ENCODE measurements at places on chromosomes 5 and 9.

GRCh38 chr5:118968925-118969375, 19.4 kb downstream of the DTWD2 start:
- DNase-seq: no peak

DNA sequence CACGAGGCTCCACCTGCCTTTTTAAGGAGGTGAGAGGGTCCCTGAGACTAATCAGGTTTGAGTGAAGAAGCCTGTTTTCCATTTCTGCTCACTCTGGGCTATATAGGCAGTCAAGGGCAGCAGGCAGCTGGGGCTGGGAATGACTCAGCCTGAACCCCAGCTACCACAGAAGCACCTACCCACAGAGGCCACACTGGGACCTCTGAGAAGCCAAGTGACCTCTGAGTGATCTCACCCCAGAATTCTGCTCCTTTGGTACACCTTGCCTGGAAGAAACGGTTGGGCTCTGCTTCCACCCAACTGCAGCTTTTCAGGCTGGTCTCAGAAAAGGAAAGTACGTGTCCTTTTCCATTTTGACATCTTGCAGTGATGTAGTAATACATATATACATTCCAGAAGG, 6.8 kb downstream of the FAM219A start:
- no peak for DNase-seq

DNA sequence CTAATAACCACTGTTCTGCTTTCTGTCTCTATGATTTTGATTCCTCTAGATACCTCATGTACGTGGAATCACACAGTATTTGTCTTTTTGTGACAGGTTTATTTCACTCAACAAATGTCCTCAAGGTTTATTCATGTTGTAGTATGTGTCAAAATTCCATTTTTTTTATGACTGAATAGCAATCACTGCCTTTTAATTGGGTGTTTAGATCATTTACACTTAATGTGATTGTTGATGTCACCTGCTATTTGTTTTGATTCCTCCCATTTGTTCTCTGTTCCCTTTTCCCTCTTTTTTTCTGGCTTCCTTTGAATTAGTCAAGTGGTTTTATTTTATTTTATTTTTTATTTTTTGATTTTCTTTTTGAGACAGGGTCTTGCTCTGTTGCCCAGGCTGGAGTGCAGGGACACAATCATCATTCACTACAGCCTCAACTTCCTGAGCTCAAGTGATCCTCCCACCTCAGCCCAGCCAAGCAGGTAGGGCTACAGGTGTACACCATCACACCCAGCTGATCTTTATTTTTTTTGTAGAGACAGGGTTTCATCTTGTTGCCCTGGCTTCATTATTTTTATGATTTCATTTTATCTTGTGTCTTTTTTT, 41.6 kb downstream of the LHX3 start:
- no peak for DNase-seq

DNA sequence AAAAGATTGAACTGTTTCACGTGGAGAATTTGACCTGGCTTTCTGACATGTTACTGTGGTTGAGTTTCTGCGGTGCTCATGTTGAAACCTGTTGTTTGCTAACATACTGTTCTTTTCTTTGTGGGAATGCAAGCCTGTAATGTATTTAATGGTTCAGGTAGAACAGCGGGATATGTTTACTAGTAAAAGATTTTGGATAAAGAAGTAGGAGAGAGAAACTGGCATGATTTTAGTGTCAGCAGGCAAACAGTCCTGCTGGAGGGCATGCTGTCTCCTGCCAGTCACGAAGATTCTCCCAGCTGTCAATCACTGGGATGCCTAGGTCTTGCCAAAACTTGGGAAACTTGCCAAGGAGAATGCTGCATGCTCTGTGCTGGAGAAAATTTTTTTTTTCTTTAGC, 263.5 kb downstream of the TAF11L14 start:
- no peak for DNase-seq

GRCh38 chr9:21993893-21994555, at the start of gene CDKN2A:
Gene CDKN2A (minus strand): TSS chr9:21994392.
- peak; percentile 25 for DNase-seq

DNA sequence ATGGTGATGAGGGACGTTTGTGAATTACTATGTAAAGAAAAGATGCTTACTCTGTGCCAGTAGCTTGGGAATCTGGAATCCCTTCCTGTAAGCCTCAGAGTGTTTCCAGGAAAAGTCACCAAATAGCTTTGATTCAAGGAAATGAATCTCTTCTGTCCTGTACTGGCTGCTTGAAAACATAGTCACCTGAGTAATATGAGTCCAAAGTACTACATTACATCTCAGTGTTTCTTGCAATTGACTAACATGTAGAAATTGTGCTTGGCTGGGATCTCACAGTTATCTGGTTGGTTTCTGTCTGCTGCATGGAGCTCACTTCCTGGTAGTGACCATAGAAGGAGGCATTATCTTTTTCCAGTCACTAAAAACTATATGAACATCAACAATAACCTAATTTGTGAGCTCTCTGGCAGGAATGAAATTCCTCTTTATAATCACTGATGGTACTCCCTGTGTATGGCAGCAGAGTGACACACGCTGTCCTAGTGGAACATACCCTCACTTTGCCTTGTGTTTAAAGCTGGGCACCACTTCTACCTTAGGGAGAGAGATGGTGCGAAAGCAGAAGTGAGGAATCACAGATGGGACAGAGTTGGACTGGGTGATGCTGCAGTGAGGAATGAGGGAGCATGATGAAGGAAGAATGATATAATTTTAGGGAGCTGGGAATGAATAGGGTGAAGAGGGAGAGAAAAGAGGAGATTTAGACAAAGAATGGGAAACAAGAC, 568.5 kb downstream of the RAB3C start:
- no peak for DNase-seq

- no peak for DNase-seq
These were observed 36.0 kb downstream of the FOXD1 start for GRCh38 chr5:73412597-73412988.

GRCh38 chr5:73668017-73668416, 42.0 kb downstream of the ARHGEF28 start:
- no peak for DNase-seq

Data from CD4-positive, alpha-beta T cell (primary cell).